AG04449 (cell line): ENCODE measurements at places on chromosomes 4 and X.
A peak's percentile ranks its signal among the peaks of the same experiment; 100 is the strongest.

DNA sequence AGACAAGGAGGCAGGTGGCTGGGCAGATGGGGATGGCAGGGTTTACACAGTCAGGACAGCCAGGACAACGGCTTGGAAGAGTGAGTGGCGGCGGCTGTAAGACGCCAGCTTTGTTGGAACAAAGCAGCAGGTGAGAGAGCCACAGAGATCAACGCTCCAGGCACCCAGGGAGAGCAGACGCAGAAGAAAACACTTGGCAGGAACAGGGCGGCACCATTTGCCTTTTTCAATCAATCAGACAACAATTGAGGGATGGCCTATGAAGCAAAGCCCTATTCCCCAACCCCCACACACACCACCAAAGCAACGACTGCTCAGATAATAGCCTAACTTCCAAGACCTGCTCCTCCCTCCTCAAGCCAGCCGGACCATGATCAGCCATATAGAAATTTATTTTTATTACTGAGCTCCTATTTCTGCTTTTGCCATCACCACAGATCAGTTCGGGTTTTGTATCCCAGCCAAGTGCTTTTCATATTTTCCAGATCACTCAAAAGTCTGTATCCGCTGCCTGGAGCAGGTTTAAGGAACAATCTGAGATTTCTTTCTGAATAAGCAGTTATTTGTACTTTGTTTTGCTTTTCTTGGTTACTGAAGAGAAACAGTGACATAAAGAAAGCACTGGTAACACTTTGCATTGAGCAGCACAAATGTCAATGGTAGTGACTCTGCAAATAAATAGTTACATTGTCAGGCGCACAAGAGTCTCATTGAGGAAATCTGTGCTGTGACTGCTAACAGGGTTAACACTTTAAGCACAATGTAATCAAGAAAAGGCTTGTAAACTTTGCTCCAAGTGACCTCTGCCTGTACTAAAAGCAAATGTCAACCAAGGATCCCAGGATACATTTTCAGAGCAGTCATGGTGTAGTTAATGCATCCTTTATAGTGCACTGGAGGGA lies 81.8 kb upstream of the RBPJ start:
- DNase-seq = no peak

DNA sequence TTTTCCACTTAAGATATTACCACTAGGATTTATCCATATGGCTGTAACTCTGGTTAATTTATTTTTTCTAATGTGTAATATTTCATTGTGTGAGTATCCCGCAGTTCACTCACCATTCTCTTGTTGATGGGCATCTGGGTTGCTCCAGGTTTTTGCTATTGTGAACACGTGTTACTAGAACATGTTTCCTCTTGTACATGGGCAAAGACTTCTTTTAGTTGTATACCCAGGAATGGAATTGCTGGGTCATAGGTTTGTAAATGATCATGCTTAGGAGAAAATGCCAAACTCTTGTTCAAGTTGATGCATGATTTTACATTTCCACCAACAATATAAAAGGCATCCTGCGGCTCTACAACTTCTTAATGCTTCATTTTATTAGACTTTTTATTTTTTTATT lies 26.8 kb downstream of the SYNPO2 start:
- no peak for DNase-seq

- no peak for DNase-seq
Observed at GRCh38 chrX:101210630-101211029, 9.0 kb upstream of the DRP2 start.

GRCh38 chrX:34875204-34875603 lies 67.4 kb upstream of the FAM47B start:
- DNase-seq = no peak

DNA sequence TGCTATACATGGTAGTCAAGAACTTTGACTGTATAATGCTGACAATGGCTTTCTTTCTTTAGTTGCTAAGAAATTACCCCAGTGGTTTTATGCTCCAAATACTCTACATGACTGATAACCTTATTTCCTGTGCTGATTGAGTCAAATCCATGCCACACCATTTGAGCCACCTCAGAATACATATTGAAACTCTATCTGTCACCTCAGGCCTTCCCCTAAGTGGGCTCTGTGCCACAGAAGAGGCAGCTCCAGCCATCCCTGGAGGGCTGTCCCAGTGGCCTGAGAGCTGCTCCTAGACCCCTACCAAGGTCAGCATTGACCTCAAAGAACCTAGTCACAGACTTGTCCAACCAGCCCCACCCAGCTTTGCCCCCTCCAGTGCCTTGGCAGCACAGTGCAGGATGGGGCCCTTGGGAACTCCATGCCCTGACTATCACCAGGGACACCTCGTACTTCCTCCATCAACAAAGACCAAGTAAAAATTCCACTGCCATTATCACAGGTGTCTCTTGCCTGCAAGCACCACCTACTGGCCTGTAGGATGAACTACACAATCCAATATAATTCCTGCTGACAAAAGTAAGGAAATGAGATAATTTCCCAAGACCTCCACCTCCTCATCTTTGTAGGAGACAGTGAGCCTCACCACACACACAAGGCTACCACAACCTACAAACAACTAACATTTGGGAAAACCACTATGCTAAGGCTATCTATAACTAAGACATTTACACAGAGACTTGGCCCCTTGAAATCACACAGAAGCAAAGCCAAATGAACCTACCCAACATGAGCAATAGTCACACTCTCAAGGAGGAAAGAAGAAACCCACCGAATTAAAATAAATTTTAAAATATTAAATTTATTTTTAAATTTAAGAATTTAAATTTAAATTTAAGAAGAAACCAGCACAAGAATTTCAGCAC lies 239.9 kb downstream of the NKX6-1 start:
- DNase-seq = no peak

GRCh38 chr4:158786121-158786601 lies 17.3 kb downstream of the FNIP2 start:
- DNase-seq = no peak

DNA sequence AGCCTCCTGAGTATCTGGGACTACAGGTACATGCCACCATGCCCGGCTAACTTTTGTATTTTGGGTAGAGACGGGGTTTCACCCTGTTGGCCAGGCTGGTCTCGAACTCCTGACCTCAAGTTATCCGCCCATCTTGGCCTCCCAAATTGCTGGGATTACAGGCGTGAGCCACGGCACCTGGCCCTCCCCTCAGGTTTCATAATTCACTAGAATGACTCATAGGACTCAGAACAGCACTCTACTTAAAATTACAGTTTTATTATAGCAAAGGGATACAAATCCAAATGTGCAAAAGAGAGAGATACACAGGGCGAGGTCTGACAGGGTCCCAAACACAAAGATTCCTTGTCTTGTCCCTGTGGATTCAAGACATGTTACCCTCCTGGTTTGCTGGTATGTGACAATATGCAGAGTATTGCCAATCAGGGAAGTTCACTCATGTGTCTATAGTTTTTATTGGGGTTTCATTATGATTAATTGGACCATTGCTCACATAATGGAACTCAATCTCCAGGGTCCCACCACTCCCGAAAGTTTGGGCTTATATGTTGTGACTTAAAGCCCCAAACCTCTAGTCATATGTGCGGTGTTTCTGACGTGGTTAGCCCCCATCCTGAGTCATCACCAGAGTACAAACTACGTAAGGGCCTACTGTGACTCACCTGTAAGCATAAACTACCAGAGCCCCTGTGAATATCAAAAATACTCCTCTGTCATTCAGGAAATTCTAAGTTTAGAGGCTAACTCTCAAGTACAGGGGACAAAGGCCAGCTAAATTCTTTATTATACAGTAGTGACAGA lies 5.2 kb downstream of the YIPF6 start:
- no peak for DNase-seq

- peak; percentile 40 for DNase-seq
Observed at GRCh38 chr4:33924239-33924638, 2320.1 kb downstream of the ARAP2 start.

- no peak for DNase-seq
Observed at GRCh38 chr4:31557437-31557836, 837.3 kb downstream of the PCDH7 start.

- no peak for DNase-seq
Observed at GRCh38 chr4:183398298-183399125, 45.9 kb upstream of the CDKN2AIP start.

DNA sequence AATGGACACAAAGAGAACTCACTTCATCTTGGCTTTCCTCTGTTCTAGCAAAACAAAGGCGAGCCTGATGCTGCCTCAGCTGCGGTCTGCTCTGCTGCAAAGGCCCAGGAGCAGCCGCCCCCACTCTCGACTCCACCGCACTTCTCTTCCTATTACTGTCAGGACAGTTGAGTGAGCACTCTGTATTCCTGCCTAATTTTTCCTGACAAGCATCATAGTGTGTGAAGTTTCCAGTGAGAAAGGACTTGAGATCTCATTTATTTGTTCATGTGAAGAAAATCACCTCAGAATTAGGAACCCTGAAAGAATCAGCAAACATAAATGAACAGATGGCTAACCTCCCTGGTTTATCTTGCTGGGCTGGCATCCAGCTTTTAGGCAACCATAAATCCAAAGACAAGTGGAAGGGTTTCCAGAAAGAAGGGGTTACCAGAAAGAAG lies 15.6 kb downstream of the SCARB2 start:
- DNase-seq = no peak

DNA sequence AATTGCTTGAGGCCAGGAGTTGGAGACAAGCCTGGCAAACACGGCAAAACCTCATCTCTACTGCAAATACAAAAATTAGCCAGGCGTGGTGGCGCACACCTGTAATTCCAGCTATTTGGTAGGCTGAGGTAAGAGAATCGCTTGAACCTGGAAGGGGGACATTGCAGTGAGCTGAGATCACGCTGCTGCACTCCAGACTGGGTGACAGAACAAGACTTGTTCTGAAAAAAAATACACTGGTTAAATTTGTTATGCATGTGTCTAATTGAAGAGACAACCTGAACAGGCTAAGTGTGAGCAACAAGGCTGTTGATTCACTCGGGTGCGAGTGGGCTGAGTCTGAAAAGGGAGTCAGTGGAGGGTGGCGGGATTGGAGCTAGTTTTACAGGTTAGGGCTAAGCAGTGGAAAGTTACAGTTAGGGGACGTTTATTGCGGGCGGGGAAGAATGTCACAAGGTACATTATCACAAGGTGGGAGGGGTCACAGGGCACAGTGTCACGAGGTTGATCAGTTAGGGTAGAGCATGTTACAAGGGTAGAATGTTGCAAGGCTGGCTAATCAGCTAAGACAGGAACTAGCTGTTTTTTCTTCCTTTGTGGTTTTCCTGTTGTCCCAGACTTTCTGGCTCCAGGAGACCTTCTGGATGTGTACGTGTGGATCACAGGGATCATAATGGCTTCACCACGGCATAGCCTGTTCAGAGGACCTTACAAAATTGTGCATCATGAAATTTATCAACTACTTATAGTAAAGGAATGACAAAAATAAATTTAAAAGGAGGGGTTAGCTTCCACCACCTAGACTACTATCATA lies 115.8 kb downstream of the NAA11 start:
- DNase-seq = no peak

GRCh38 chrX:22746081-22746480 lies 253.7 kb upstream of the DDX53 start:
- DNase-seq = no peak

- DNase-seq = no peak
Observed at GRCh38 chr4:93781198-93781597, 47.4 kb upstream of the ATOH1 start.

GRCh38 chrX:20435913-20436312 lies 169.2 kb upstream of the RPS6KA3 start:
- no peak for DNase-seq

- DNase-seq = no peak
Observed at GRCh38 chr4:60579335-60579734, 620.8 kb upstream of the ADGRL3 start.

- no peak for DNase-seq
Observed at GRCh38 chr4:146488495-146489174, 33.1 kb downstream of the SLC10A7 start.

- no peak for DNase-seq
Observed at GRCh38 chr4:185283723-185284122, 74.3 kb downstream of the SNX25 start.

- no peak for DNase-seq
Observed at GRCh38 chr4:10034136-10034535, 12.8 kb upstream of the SLC2A9 start.

GRCh38 chr4:7850489-7850888 lies 89.2 kb downstream of the AFAP1 start:
- DNase-seq = no peak

DNA sequence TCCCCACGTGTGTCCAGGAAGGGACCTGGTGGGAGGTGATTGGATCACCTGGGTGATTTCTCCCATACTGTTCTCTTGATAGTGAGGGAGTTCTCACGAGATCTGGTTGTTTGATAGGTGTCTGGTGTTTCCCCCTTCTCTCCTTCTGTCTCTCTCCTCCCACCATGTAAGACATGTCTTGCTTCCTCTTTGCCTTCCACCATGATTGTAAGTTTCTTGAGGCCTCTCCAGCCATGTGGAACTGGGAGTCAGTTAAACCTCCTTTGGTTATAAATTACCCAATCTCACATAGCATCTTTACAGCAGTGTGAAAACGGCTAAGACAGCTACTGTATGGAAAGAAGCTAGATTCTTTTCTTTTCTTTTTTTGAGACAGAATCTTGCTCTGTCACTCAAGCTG lies 21.6 kb upstream of the FGG start:
- DNase-seq = no peak
